ENCODE measurements at places on chromosomes 2 and 18.
A peak's percentile ranks its signal among the peaks of the same experiment; 100 is the strongest.

DNA sequence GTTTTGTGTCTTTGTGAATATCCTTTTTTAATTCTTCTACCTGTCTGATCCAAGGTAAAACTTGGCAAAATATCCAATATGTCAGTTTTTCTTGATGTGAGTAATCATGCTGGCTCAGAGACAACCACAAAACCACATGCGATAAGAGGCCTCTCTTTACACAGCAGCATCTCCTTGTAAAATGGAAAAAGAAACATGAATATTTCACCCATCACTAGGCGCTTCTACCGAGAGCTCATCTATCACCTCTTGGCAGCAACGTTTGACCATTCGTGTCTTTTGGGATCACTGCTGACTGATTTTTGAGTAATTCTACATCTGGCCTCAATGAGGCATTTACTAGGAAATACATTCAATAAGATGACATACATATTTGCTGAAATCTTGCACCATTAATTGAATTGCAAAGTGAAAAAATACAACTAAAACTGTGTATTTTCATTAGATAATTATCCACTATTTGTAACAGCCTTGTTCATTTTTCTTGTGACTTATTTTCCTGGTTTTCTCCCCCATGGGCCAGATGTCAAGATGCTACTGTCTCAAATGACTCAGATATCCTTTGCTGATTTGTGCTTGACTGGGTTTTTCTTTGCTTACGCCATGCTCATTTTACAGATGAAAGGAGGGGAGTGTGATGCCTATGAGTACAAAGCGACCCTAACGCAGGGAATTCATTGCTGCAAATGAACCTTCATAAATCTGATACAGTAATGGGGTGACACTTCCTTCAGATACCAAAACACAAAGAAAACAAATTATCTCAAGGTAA, 467.5 kb downstream of the FBXO15 start:
- no peak for DNase-seq

DNA sequence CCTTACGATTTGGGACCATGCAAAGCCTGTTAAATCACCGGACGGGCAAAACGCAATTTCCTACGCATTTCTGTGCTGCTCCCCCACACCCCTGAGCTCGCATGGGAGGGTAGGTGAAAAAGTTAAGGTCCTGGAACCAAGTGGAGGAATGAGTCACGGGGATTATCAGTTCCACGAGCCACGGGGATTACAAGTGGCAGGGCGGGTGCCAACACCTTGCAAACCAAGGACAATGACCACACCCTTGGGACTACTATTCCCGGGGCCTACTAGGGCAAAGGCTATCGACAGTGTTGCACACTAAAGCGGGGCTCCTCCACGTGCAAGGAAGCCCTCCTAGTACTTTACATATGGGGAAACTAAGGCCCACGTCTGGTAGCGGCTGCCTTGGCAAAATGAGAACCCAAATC, 447 bp downstream of the RETSAT start:
- peak; percentile 38 for DNase-seq

DNA sequence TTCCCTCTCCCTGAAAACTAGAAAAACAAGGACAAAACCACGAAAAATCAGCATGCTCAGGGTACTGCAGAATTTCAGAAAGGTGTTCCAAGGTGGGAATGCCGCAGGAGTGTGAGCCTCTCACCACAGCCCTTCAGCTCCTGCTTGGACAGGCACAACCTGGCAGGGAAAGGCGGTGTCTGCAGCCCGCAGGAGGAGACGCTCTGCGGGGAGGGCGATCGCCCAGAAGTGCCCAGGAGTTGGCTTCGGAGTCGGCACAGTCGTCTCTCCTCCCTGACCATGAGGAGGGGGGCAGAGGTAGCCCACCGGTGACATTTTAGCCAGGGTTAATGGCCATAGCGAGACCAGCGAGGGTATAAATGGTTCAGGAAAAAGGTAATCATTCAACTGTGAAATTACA, 57.2 kb downstream of the TMEM18 start:
- peak; percentile 27 for DNase-seq

DNA sequence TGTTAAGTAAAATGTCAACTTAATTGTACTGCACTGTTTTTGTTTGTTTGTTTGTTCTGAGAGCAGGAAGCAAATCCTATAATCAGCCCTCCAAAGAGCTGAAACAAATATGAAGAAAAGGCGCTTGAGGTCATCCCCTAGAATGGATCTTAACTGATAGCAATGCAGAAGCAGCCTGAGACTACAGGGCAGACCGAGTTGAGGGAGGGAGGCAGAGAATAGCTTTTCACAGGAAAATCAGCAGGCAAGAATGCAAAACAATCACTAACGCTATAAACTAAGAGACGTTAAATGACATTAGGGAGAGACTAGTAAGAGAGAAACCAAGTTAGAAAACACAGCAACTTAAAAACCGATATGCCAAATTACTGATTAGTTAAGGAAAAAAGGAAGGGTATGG, 37.2 kb downstream of the GALNT1 start:
- no peak for DNase-seq

DNA sequence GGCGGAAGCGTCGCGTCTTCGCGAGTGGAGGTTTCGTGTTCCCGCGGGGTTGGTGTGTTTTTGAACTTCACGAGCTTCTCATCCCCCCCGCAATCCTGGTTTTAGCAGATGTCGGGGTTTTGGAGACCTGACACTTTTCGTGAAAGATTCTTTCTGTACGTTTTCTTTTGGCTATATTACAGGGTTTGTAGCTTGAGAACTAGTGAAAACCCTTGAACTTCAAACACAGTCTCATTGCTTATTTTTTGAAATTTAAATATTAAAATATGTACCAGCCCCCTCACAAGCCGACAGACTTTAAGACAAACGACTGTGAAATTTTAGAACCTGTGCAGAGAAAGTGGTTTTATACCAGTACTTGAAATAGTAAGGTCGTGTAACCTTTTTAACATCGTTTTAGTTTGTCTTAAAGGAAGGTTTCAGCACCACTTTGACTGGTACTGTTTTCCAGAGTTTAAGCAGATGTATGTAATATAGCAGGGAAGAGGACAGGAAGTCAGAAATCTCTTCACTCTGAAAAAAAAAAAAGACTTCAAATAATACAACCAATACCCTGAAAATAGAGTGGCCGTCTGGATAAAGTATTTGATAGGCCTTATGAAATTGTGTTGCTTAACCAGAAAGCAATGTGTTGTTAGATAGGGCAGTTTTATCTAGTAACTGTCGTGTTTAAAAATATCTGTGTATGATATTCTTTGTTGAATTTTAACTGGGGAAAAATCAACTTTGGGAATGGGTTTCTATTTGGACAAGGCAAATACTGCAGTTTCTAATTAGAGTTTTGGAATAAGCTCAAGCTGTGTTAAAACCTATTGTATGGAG, 1.4 kb downstream of the SPATS2L start:
- DNase-seq: no peak

GRCh38 chr18:27717816-27718215, 459.1 kb downstream of the CDH2 start:
- no peak for DNase-seq

DNA sequence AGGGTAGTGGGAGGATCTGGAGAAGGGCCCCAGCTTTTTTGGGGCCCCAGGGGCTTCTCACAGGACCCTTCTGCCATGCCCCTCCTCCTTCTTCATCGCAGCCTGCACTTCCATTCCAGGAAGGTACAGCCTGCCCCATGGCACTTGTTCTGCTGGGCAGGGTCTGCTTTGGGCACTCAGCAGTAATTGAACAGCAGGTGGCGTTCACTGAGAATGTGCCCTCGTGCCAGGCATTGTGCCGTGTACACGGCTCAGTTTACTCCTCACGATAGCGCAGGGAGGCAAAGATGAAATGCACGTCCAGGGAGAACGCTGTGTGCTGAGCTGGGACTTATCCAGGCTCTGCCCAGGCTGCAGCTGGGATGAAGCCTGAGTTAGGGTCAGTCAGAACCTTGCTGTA, 54.8 kb upstream of the ASB18 start:
- no peak for DNase-seq

- DNase-seq: no peak
These were observed 472.0 kb upstream of the ETAA1 start for GRCh38 chr2:66925128-66925527.

DNA sequence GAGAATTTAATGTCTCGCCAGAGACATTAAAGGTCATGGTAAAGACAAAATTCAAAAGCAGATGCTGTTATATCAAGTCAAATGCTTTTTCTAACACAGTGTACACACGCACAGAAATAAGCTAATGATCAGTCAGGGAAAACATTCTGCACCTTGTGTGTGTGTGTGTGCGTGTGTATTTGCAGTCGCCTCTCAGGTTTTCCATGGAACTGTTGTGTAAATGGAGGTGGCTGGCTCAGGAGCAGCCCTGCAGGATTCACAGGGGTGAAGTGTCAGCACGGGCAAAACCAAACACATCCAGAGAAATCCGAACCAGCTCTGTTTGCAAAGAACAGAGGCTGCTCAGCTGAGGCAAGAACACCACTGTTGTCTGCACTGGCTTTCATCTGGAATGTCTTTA, 76.2 kb upstream of the YWHAQ start:
- no peak for DNase-seq

DNA sequence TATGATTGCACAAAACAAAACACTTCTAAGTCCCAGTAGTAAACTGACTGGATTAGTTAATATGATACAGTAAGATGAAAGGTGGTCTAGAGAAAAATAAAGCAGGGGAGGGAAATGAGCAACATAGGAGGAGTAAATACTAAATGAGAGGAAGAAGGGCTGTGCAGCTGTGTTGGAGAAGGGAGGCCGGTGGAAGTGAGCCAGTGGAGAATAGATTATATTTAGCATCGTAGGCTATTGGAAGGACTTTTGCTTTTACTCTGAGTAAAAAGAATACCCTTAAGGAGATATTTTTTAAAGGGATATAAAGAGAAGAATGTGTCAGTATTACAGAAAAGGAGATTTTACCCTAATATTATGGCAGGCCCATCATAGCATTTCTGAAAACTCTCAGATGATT, 12.7 kb downstream of the WDR75 start:
- no peak for DNase-seq

DNA sequence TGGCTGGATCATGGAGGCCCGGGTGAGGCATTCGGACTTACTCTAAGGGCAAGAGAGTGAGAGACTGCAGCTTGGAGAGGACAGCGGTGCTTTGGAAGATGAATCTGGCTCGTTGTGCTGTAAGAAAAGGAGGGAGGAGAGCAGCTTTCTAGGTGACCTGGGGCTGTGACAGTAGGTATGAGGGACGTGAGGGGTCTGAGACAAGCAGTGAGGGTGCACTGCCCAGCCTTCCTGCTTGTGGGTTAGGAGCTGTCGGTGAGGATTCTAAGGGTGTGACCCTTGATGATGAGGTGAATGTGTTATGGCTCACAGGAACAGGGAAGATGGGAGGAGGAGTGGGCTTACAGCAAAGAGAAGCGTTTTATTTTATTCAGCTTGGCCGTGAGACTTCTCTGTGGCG, 27.1 kb upstream of the RHOB start:
- no peak for DNase-seq

DNA sequence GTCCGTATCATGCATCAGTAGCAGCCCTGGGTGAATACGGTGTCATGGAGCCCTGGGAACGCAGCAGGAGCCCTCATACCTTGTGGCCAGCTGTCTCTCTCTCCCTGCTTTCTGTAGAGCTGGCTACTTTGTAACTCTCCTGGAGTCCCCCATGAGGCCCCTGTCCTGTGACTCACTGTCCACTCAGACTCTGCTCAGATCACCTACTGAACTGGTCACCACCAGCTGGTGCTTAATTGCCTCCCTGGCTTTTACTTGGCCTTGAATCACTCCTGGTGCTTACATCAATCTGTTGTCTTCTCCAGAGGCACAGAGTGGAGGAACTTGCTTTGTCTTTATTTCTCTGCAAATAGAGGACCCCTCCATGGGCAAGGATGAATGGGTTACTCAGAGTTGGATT, 172.7 kb downstream of the HRH4 start:
- no peak for DNase-seq

GRCh38 chr2:43240766-43241150, 14.4 kb upstream of the ZFP36L2 start:
- DNase-seq: no peak

GRCh38 chr2:110104025-110104771, 11.4 kb downstream of the MALL start:
- DNase-seq: no peak

DNA sequence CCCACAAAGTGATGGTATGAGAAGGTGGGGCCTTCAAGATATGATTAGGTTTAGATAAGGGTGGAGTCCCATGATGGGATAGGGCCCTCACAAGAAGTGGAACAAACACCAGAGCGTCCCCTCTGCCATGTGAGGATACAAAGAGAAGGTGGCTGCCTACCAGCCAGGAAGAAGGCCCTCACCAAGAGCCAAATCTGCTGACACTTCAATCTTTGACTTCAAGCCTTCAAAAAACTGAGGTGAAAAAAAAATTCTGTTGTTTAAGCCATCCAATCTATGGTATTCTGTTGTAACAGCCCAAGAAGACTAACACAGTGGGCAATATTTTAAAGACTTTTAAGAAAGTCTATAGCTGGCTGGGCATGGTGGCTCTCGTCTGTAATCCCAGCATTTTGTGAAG, 522.1 kb downstream of the NRXN1 start:
- DNase-seq: no peak

- no peak for DNase-seq
These were observed 10.1 kb upstream of the ID2 start for GRCh38 chr2:8671802-8672201.

- DNase-seq: no peak
These were observed 60.1 kb upstream of the PAX3 start for GRCh38 chr2:222358876-222359275.

DNA sequence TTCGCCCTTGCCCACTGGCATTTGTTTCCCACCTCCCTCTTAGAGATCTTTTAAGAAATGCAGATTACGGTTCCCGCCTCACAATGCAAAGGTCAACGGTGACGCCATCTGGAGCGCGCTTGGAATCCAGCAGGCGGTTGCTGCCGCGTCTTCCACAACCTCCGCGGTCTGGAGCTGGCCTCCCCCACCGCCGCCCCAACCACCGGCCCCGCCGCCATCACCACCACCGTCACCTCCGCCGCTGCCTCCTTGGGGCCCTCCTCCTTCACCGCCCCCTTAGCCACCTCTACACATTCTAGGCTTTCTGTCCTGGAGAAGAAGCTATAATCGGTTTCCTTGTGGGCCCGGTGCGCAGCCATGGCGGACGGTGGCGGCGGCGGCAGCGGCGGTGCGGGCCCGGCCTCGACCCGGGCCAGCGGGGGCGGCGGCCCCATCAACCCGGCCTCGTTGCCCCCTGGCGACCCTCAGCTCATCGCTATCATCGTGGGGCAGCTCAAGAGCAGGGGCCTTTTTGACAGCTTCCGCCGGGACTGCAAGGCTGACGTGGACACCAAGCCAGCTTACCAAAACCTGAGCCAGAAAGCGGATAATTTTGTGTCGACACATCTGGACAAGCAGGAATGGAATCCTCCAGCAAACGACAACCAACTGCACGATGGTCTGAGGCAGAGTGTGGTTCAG, at the start of gene BOD1L2:
Gene BOD1L2 (plus strand): TSS at position 132 of the 681 bp plus-strand sequence. CDS start 226 bp downstream, at position 358.
- DNase-seq: no peak

Data from SK-N-SH (cell line).